Left ventricle myocardium superior (tissue), 1 donor: ENCODE measurements at places on chromosomes 5 and 9. TPM values are rescaled to one million over a fixed set of nuclear protein-coding genes. Genes with fewer than 3 reads are reported as not detected.
A peak's percentile ranks its signal among the peaks of the same experiment; 100 is the strongest.

DNA sequence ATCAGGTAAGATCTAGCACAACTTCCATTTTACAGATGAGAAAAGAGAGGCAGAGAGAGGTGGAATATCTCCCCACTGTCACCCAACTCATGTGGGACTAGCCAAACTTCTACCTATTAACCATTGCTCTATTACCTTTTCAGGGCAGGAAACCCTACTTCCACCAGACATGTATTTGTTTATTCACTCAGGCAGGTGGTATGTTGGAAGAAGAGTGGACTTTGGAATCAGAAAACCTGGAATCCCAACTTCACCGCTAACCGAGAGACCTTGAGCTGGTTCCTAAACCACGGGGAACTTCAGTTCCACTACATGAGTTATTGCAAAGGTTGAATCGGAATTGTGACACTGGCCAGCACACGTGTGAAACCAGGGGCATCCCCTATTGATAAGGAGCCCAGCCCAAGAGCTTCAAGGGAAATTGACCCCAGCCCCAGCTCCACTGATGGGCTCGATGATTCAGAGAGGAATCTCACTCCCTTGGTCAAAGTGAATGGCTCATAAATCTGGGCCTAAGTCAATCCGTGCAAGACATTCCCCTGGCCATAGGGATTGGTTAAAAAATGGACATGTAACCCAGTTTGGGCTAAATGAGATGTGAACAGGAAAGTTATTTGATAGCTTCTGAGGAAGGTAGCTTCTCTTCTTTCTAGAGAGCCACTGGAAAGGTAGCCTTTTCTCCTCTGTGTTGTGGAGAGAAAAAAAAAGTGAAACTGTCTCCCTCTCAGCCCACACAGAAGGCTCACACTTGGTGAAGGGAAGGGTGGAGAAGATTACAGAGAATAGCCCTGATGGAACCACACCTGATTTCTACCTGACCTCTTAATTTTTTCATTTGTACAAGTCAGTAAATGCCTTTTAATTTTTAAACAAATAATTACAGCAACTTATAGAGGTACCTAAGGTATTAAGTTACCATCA lies 5.5 kb upstream of the GLIS3 start:
- DNase-seq = no peak

- DNase-seq = no peak
These were observed 345.1 kb downstream of the SPATA31D1 start for GRCh38 chr9:82333671-82334070.

DNA sequence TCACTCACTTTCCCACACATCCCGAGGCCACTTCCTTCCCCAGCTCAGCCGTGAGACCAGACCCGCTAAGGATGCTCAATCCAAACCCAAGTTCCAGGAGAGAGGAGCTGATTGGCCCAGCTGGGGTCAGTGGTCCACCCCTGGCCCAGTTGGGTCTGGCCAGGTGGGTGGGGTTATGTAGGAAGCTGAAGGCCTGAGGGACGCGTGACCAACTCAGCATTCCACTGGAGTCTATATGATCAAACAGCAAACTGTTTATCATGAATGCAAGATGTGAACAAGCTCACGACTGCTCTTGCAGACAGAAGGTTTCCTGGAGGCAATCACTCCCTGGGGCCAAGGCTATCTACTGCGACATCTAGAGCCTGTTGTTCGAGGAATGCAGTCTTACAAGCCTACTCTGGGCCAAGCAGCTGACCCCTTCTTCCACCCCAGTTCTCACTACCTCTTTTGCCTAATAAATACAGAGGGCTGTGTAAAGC lies 4.9 kb upstream of the RAPGEF1 start:
- DNase-seq = no peak

GRCh38 chr9:114494776-114495569 lies 10.3 kb downstream of the WHRN start:
- no peak for DNase-seq

DNA sequence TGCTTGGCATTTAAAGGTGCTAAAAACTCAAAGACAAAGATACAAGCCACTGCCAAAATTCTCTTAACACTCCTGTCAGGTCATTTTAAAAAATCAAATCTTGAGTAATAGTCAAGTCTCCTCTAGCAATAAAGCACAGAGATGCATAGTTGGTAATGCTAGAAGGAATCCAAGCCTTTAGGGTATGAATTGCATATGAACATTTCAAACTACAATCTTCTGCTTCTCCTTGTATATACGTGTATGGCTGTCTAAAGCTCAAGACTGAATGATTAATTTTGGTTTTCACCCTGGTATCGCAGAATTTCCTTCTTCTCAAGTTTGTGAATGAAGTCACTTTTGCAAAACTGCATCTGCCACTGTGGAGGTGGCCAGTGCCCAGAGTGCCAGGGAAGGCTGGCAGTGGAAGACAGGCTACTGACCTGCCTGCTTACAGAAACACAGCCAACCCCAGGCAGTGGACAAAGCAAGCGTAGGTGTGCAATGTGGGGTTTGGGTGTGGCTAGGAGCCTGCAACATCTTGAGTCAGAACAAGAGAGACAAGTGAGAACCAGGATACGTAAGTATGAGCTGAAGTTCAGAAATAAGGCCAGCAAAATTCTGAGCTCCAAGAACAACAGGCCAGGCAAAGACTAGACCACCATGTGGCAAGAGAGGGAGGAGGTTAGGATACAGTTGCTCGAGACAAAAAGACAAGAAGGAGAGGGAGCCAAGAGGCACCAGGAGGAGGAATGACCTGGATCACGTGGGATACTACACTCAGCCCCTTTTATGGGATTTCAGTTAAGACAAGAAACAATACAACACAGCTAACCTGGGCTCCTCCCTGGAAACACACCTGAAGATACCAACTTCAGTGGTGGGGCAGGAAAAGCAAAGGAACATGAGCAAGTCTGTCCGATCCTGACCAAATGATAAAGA lies 22.6 kb downstream of the MYO10 start:
- no peak for DNase-seq

- peak; percentile 69 for DNase-seq
These were observed 17.8 kb upstream of the DPM2 start for GRCh38 chr9:127955294-127956015.

DNA sequence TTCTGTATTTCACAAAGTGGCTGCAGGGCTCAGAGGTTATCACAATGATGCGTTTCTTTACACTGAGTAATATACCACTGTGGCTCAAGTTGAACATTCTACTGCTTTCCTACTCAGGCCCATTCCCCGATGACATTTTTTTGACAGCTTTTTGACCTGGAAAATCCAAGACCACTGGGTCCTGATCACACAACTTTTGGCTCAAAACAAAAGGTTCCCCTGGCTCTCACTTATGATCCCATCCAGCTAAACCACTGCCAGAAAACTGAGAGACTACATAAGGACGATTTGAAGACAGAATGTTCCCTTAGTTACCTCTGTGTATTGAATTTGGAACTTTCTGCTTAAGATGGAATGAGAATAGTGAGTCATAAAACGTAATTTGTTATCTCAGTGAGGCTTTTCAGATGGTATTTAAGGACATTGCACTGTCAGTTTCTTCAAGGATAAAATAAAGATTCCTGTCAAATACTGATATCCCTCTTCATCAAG lies 78.0 kb upstream of the FBXL7 start:
- no peak for DNase-seq

- DNase-seq = no peak
These were observed 18.8 kb upstream of the RPS23 start for GRCh38 chr5:82296929-82297328.

TOPORS gene
- total RNA-seq = 9.4 TPM

ARL14EPL gene
- not detected for total RNA-seq

GRCh38 chr5:54718656-54719055 lies 201.1 kb downstream of the SNX18 start:
- peak; percentile 67 for DNase-seq

DNA sequence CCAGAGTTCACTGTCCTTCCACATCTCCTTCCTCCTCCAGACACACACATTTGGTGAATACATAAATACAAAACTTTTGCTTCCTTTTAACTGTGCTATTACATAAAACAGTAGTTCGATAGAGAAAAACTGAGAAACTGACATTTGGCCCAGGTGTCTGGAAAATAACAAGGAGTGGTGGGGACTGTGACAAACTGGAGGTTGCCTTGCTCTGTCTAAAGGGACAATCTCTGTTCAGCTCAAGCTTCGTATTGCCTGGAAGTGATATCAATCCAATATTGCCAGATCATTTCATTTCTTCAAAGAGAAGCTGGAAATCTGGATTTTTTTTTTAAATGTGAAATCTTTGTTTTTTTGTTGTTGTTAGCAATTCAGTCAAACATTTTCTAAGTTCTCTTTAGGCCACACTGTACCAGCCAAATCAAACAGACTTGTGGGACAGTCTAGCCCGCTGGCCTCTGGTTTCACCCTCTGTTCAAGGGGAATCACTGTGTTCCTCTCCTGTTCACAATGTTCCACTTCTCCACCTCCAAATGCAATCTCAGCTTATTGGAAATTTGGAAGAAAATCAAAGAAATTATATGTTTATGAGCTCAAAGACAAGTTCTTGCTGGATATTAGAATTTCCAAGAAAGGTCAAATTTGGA lies 612.5 kb downstream of the KIF4B start:
- DNase-seq = no peak

GRCh38 chr9:116506685-116507084 lies 180.4 kb upstream of the TRIM32 start:
- DNase-seq = no peak

PAXX gene
- total RNA-seq = 23.9 TPM

PDE6A gene
- 0.05 TPM for total RNA-seq

LCN9 gene
- not detected for total RNA-seq

INSL6 gene
- not detected for total RNA-seq

- DNase-seq = no peak
These were observed 42.5 kb upstream of the RASGRF2 start for GRCh38 chr5:80917631-80918030.

FNBP1 gene
- 23.7 TPM for total RNA-seq

DNA sequence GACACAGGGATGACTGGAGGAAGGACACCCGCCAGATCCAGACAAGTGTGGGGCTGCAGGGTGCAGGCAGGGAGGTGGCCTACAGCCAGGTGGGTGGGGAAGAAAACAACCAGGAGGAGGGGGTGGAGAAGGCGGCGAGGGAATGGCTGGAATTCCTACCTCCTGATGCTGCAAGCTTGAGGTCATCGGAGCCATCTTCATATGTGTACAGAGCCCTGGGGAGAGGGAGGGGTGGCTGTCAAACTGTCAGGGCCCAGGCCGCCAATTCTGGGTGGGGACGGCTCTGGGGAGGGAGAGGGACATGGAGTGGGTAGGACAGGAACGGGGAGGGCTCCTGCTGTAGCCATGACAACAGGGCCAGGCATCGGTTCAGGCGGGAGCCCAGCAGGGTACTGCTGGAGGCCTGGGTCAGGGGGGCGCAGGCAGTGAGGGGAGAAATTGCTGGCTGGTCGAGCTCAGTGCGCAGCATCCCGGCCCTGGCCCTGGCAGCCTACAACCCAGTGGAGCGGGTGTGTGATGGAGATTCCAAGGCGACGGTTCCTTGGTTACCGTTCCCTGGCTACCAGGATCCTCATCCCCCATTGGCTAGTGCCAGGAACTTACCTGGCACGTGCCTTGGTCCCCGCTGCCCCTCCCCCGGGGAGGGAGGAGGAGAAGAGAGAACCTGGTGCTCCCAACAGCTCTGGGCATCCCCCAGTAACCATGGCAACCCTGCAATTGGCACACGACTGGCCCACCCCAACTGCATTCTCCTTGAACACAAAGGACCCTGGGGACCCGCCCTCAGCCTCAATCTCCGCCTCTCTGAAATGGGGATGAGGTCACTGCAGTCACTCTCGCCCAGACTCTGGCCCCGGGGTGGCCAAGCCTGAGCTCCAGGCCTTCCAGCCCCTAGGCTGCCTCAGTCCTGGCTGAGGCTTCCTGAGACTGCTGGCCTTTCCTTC lies 4.5 kb downstream of the DBN1 start:
- peak; percentile 79 for DNase-seq

CSF1R gene
- total RNA-seq = 20.1 TPM

- peak; percentile 42 for DNase-seq
These were observed 91.1 kb upstream of the DMRT1 start for GRCh38 chr9:750249-750967.

DNA sequence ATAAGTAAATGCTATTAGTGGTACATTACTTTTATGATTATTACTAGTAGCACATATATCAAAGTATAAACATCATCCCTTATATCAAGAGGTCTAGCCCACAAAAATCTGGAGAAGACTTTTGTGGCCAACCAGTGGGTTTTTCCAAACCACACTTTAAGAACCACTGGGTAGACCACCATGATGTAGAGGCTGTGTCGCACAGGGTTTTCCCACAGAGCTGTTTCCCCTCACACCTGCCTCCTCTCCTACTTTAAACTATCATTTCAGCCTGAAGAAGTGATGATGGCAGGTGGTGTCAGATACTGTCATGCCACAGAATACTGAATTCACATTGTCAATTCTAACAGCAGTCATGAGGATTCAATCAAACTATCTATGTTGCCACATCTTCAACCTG lies 109.2 kb downstream of the FBXW11 start:
- DNase-seq = no peak

DNA sequence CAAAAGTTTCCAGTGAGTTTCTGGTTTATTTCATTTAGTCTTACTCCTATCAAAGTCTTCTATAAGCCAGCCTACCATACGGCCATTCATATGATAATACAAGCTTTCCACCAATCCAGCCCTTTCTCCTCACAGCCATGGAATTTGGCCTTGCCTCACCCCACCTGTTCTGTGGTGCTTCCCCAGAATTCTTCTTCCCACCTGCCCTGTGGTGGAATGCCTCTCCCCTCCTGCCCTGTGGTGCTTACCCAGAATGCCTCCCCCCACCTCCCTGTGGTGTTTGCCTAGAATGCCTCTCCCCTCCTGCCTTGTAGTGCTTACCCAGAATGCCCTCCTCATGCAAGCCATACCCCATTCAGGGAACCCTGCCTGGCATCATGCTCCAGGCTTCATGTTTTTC lies 90.3 kb upstream of the APC start:
- no peak for DNase-seq

CHSY3 gene
- 0.62 TPM for total RNA-seq

TMED9 gene
- total RNA-seq = 63.9 TPM

GRIA1 gene
- total RNA-seq = 0.15 TPM

DNA sequence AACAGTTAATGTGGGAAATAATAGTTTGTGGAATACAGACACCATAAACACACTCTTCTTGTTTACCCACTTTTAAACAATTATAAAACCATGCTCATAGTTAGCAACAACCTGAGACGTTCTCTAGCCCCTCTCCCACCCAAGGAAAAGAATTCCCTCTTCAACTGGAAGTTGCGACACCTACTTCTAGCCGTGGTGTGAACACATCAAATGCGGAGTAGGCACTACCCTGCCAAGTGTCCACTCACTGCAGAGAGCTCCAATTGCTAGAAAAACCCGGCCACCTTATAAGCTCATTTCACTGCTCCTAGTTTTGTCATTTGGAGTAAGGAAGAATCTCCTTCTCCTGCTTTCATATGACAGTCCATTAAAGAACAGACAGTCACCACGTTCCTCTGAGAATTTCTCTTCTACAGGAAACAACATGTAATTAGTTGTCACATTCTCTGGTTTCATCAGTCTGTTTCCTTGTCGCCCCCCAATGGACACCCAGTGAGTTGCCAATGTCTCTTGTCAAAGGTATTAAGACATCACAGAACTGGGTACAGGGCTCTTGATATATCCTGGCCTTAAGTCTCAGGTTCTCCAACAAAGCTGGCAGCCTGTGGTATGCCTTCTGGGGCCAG lies 47.3 kb downstream of the PRLR start:
- peak; percentile 39 for DNase-seq

- no peak for DNase-seq
These were observed 7.6 kb upstream of the EQTN start for GRCh38 chr9:27304521-27304920.

PCDHB13 gene
- total RNA-seq = 1.7 TPM
